ENCODE measurements at places on chromosomes 12 and 14. TPM values are rescaled to one million over a fixed set of nuclear protein-coding genes. Genes with fewer than 3 reads are reported as not detected.

IFI27L1 gene
- total RNA-seq, result 13.6 TPM

C3AR1 gene
- not detected for total RNA-seq

LRP10 gene
- 34.0 TPM for total RNA-seq

GRCh38 chr12:111870216-111870615 is 28.2 kb downstream of the MAPKAPK5 start:
- H3K36me3 ChIP-seq, result no peaks in the 10 kb centered on the region
- no peak for DNase-seq
- no peaks in the 10 kb centered on the region for H3K4me1 ChIP-seq
- no peak overlapping the region for H3K4me3 ChIP-seq
- no peak overlapping the region for H3K27ac ChIP-seq
- H3K27me3 ChIP-seq, result no peaks in the 10 kb centered on the region

GRCh38 chr12:121239351-121240061 is 29.6 kb downstream of the P2RX4 start:
- H3K4me1 ChIP-seq, result no peaks in the 10 kb centered on the region
- peak overlapping the region; percentile 11 for H3K27ac ChIP-seq
- DNase-seq, result no peak
- H3K4me3 ChIP-seq, result no peak overlapping the region
- H3K36me3 ChIP-seq, result no peaks in the 10 kb centered on the region
- no peaks in the 10 kb centered on the region for H3K27me3 ChIP-seq

- H3K36me3 ChIP-seq, result no peaks in the 10 kb centered on the region
- DNase-seq, result no peak
- H3K27me3 ChIP-seq, result no peaks in the 10 kb centered on the region
- H3K4me1 ChIP-seq, result 0 out of 2 replicates have a peak, but pooled peaks cover 5% of the 10 kb centered on the region
- no peak overlapping the region for H3K4me3 ChIP-seq
Measured at GRCh38 chr12:20390846-20391245, 22.5 kb downstream of the PDE3A start.

DNA sequence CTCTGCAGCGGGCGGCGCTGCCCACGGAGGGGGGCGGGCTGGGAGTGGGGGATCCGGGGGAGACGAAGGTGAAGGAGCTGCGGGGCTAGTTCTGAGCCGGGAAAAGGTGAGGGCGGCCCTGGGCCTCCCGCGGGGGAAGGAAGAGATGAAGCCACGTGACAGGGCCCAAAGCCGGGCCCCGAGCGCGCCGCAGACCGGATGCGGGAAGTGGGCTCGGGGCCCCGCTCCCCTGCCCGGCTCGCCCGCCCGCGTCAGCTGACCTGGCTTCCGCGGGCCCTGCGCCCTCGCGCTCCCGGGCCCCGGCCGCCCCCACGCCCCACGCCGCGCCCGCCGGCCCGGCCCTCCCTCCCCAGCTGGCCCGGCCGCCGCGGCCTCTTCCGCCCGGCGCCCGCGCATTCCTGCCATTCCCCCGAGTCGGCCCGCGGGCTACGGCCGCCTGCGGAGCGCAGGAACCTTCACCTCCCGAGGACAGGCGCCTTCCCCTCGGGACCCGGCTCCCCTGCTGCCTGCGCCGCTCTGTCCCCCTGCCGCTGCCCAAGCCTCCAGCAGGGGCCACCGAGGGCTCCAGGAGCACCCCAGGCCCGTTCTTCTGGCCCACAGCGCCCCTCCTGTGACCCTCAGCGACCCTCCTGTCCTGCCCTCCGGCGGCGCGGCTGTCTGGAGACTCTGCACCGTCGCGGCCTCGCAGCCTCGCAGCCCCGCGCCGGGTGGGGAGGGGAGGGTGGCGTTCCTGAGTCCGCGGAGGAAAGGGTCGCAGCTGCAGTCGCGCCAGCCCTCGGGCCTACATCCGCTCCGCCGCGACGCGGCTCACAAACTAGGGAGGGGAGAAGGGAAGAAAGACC is 20.4 kb downstream of the NINJ2 start:
- no peaks in the 10 kb centered on the region for H3K36me3 ChIP-seq
- H3K27ac ChIP-seq, result peak overlapping the region; percentile 62
- peak overlapping the region; percentile 56 for H3K4me3 ChIP-seq

DNA sequence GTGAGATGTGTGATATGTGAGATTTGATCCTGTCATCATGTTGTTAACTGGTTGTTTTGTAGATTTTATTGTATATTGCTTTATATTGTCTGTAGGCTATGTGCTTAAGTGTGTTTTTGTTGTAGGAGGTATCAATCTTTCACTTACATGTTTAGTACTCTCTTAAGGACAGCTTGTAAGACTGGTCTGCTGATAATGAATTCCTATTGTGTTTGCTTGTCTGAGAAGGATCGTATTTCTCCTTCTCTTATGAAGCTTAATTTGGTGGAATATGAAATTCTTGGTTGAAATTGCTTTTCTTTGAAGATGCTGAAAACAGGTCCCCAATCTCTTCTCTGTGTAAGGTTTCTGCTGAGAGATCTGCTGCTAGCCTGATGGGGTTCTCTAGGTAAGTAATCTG is 94.5 kb upstream of the ARHGAP5 start:
- DNase-seq, result no peak
- H3K27me3 ChIP-seq, result no peaks in the 10 kb centered on the region
- H3K4me3 ChIP-seq, result no peak overlapping the region
- no peaks in the 10 kb centered on the region for H3K36me3 ChIP-seq
- no peak overlapping the region for H3K27ac ChIP-seq
- no peaks in the 10 kb centered on the region for H3K4me1 ChIP-seq

GRCh38 chr12:113062502-113063395 is 6.2 kb downstream of the DTX1 start:
- H3K4me1 ChIP-seq, result no peaks in the 10 kb centered on the region
- H3K36me3 ChIP-seq, result no peaks in the 10 kb centered on the region
- H3K27ac ChIP-seq, result no peak overlapping the region
- DNase-seq, result no peak
- no peak overlapping the region for H3K4me3 ChIP-seq

DNA sequence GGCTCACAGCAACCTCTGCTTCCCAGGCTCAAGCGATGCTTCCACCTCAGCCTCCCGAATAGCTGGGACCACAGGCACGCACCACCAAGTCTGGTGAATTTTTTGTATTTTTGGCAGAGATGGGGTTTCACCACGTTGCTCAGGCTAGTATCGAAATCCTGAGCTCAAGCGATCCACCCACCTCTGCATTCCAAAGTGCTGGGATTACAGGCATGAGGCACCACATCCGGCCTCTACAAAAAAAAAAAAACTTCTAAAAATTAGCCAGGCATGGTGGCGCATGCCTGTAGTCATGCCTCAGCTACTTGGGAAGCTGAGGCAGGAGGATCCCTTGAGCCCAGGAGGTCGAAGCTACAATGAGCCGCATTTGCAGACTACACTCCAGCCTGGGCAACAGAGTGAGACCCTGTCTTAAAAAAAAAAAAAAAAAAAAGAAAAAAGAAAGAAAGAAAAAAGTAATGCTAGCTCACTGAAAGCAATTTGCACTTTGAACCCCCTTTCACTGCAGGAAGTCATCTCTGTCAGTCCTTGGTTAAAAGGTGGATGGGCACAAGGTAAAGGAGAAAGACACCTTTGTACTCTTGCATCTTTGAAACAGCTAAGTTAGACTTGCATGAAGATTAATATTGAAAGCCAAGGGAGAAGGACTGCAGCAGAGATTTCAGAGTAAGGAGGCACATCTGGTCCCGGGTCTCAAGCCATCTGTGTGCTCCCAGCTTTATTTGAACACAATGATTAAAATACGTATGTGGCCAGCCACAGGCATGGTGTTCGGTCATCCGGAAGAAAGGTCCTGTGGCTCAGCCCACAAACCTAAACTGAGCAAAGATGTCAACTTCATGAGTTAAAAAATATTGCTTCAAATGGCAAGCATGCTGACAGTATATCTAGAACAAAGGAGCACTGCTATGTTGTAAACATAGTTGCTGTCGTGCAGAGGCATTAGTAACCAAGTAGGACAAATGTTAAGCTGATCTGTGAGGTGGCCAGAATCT is 103.8 kb upstream of the HMGA2 start:
- H3K4me1 ChIP-seq, result no peaks in the 10 kb centered on the region
- H3K27ac ChIP-seq, result no peak overlapping the region
- DNase-seq, result no peak

- H3K27me3 ChIP-seq, result no peaks in the 10 kb centered on the region
- H3K4me3 ChIP-seq, result no peak overlapping the region
- no peak for DNase-seq
- H3K27ac ChIP-seq, result no peak overlapping the region
Measured at GRCh38 chr12:3313675-3314663, 177.0 kb upstream of the PRMT8 start.

DNA sequence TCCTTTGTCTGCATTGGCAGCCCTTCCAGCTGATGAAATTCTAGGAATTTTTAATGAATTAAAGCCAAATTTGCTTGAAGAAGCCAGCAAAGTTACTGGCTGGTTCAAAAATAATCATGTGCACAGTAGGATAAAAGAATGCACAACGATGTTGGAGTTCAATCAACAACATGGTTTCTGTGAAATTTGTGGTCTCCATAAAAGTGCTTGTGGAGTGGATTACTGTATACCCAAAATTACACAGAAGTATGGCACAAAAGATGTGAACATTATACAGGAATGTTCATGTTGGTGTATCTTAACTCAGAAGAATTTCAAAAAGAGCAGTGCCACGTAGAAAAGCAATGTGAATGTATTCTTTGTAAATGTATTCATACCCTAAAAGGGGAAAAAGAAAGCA is 105.0 kb upstream of the METAP2 start:
- no peaks in the 10 kb centered on the region for H3K36me3 ChIP-seq
- DNase-seq, result no peak
- H3K27me3 ChIP-seq, result no peaks in the 10 kb centered on the region
- peaks cover 6% of the 10 kb centered on the region for H3K4me1 ChIP-seq

GRCh38 chr14:75442642-75443041 is 14.8 kb downstream of the JDP2 start:
- H3K27ac ChIP-seq, result peak overlapping the region; percentile 67
- H3K27me3 ChIP-seq, result no peaks in the 10 kb centered on the region
- no peaks in the 10 kb centered on the region for H3K36me3 ChIP-seq
- no peaks in the 10 kb centered on the region for H3K4me1 ChIP-seq
- no peak overlapping the region for H3K4me3 ChIP-seq

- H3K27me3 ChIP-seq, result no peaks in the 10 kb centered on the region
- no peak overlapping the region for H3K27ac ChIP-seq
- no peaks in the 10 kb centered on the region for H3K36me3 ChIP-seq
- H3K4me1 ChIP-seq, result peaks cover 8% of the 10 kb centered on the region
- no peak for DNase-seq
Measured at GRCh38 chr12:75478116-75478794, 2.3 kb upstream of the GLIPR1 start.

DNA sequence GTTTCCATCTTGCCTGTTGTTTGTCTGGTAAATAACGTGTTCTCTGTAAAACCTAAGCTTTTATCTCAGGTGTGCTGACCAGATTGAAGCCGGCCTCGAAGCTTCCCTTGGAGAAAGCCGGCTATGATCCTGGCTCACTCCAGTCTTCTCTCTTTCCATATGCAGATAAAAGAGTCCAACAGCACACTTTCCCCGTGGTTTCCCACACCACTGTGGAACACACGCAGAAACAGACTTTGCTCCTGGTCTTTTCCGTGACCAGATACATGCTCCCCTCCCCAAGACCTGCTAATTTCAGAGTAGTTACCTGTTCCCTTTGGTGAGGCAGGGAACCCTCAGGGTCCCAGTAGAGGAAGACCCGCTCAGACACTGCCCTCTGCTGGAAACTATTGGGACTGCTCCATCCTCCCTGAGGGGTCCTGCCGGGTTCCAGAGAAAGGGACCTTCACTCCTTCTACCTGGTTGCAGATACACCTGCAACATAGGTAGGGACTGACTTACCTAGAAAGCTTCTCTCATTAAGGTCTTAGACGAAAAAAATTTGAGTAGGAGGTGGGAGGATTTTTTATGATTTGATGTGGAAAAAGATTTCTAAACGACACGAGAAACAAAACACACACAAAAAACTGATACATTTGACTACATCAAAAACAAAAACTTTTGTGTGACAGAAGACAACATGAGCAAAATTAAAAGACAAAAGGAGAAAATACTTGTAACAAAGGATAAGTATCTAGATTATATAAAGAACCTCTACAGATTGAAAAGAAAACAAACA is 415.4 kb upstream of the CCDC196 start:
- H3K4me1 ChIP-seq, result no peaks in the 10 kb centered on the region
- H3K4me3 ChIP-seq, result no peak overlapping the region
- peak; percentile 62 for DNase-seq
- no peaks in the 10 kb centered on the region for H3K36me3 ChIP-seq
- no peak overlapping the region for H3K27ac ChIP-seq

DNA sequence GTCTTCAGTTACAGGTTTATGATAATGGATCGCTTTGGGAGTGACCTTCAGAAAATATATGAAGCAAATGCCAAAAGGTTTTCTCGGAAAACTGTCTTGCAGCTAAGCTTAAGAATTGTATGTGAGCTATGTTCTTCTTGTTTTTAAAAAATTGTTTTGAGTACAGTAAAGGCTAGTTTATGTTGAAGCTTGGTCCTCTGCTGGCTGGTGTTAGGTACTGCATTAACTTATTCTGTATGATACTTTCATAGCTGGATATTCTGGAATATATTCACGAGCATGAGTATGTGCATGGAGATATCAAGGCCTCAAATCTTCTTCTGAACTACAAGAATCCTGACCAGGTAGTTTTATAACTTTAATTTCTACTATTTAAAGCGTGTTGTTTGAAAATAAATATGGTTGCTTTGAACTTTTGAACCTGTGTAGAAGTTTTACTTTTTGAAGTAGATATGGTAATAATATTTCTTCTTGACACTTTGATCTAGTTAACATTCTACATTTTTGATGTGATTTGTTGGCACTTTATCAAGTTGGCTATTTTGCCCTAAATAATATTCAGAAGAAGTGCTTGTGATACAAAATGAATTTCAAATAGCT is 55.7 kb downstream of the VRK1 start:
- H3K4me1 ChIP-seq, result peaks cover 7% of the 10 kb centered on the region
- no peaks in the 10 kb centered on the region for H3K27me3 ChIP-seq
- no peak overlapping the region for H3K27ac ChIP-seq

GRCh38 chr12:112401054-112401453 is 8.4 kb downstream of the RPL6 start:
- H3K36me3 ChIP-seq, result peaks cover 3% of the 10 kb centered on the region
- H3K4me3 ChIP-seq, result no peak overlapping the region
- no peak for DNase-seq
- no peaks in the 10 kb centered on the region for H3K27me3 ChIP-seq
- H3K4me1 ChIP-seq, result no peaks in the 10 kb centered on the region

Data from Caco-2 (cell line).